ENCODE measurements at places on chromosomes 1 and 21.

DNA sequence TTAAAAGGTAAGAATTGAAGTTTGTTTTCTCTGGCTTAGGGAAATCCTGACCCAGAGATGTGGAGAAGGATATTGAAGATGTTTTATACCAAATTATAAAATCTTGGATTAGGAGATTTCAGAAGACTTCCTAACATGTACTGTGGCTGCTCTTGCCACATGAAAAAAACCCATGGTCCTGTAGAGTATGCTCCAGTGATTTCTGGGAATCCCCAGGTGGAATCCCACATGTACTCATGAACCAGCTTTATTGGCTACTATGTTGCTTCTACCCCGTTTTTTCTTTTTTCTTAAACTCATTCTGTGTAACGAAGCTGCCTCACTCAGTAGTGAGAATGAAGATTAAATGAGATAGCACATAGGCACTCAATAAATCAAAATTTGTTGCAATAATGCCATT lies 132.7 kb upstream of the SGIP1 start:
- no peak for DNase-seq

GRCh38 chr21:31143036-31143435 lies 104.8 kb upstream of the KRTAP19-8 start:
- no peak for DNase-seq

GRCh38 chr1:222995620-222996309 lies 147.3 kb downstream of the TLR5 start:
- no peak for DNase-seq

- no peak for DNase-seq
These were observed 1011.1 kb downstream of the PLA2G4A start for GRCh38 chr1:187839873-187840272.

GRCh38 chr21:43273708-43274021 lies 104.9 kb downstream of the CRYAA start:
- DNase-seq: no peak

DNA sequence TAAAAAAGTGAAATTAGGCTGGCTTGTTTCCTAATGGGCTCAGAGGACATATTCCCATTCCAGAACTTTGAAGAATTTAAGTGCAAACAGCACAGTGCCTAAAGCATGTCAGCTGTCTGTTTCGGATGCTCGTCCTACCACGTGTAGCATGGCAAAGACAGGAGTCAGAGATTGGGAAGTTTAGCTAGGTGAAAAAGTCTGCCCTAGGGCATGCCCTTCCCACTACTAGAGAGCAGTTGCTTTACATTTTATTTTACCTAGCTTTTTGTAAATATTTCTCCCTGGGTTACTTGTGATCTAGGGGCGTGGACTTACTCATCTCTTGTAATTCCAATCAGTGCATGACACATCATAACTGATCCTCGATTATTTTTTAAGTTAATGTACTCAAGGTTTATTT lies 111.1 kb downstream of the LMO4 start:
- DNase-seq: no peak

- DNase-seq: no peak
These were observed 3.6 kb downstream of the LEPR start for GRCh38 chr1:65423884-65424572.

DNA sequence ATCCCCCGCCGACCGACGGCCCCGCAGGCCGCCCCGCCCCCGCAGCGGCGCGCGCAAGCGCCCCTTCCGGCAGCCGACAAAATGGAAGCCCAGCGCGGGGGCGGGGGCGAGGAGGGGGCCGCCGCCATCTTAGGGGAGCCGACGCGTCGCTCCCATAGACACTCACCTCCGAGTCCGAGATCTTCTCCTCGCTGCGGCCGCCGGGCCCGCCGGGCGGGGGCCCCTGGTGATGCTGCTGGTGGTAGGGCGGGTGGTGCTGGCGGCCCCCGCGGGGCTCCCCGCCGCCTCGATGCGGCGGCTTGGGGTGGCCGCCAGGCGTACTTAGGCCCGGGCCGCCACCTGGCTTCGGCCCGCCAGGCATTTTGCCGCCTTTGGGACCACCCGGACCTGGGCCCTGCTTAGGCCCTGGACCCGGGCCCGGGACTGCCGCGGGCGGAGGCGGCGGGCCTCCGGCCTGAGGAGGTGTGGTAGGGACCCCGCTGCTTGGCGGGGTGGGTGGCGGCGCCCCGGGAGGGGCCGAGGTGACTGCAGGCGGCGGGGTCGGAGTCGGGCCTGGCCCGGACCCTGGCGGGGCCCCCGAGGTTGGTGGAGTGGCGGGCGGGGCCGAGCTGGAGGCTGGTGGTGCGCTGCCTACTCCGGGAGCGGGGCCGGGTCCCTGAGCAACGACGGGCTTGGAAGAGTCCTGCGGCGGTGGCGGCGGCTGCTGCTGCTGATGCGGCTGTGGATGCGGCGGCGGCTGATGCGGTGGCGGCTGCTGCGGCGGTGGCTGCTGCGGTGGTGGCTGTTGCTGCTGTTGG lies 691 bp downstream of the SFPQ start:
- peak; percentile 82 for DNase-seq

DNA sequence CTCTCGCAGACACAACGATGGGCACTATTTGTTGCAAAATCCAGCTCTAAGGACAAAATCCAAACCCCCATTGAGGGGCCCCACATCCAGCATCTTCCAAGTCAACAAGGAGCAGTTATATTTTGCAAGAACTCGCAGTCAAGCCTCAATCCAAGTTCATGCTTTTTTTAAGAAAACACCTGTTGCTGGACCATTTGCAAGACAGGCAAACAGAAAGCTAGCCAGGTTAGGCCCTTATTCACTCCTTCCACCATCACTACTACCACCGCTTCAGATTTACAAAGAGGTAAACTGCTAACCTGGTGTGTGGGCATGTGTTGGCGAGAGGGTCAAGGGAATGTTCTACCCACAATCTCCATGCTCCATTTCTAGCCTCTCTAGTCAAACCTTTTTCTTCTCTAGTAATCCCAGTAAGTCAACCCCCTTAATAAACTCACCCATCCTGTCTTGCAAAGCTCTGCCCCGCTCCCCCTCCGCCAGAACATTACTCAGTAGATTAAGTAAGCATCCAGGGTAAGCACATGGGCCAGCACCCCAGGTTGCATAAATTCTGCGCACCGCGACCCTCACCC lies 703 bp downstream of the ERI3 start:
- DNase-seq: no peak

DNA sequence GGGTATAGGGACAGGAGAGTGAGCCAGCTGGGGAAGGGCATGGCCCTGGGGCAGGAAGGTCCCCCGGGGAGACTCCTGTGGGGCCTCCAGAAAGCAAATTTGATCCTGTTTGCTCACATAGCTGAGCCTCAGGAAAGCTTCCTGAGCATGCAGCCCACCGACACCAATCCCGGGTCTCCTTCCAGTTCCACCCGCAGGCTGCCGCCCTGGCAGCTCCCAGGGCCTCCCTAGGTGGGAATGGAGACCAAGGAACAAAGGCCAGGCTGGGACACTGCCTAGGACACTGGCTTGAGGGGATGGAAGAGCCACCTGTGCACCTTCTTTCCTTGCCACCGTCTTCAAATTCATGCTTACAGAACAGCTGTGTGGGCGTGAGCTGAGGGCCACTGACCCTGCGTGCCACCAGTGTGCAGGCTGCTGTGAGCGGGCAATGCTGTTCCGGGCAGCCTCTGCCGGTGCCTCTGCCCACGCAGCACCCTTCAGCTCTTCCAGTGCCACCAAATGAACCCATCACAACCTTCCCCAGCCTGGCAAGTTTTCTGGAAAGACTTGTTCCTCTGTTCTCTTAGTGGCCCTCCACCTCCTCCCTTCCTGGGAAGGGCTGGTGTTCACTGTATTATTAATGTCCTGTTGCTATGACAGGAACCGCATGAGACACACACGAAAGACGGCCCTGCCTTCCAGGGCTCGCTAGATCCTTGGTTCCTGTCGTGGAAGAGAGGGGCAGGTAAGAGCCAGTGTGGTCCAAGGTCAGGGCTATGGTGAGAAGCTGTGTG lies 53.6 kb downstream of the ACBD3 start:
- DNase-seq: no peak

DNA sequence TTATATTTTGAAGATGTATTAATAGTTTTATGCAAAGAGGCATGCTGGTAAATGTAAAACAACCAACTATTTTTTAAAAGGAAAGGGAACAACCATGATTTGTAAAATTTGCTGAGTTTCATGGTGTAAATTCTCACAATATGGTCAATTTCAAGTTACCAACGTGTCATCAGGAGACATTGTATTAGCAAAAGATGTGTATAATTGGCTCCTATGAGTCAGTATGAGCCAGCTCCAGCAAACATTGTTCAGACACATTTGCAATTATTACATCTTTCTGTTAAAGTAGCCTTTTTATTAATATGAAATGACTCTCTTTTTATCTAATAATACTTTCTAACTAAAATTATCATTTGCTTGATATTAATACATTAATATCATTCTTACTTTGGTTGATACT lies 15.3 kb downstream of the CFH start:
- no peak for DNase-seq

GRCh38 chr1:209417761-209418160 lies 165.8 kb upstream of the CAMK1G start:
- DNase-seq: no peak

DNA sequence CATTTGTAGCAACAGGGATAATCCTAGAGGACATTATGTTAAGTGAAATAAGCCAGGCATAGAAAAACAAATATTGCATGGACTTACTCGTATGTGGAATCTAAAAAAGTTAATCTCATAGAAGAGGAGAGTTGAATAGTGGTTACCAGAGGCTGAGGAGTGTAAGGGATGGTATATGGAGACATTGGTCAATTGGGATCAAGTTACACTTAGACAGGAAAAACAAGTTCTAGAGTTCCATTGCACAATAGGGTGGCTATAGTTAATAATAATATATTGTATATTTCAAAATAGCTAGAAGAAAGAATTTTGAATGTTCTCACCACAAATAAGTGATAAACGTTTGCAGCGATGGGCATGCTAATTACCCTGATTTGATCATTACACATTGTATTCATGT lies 354.6 kb downstream of the SEC16B start:
- DNase-seq: no peak

DNA sequence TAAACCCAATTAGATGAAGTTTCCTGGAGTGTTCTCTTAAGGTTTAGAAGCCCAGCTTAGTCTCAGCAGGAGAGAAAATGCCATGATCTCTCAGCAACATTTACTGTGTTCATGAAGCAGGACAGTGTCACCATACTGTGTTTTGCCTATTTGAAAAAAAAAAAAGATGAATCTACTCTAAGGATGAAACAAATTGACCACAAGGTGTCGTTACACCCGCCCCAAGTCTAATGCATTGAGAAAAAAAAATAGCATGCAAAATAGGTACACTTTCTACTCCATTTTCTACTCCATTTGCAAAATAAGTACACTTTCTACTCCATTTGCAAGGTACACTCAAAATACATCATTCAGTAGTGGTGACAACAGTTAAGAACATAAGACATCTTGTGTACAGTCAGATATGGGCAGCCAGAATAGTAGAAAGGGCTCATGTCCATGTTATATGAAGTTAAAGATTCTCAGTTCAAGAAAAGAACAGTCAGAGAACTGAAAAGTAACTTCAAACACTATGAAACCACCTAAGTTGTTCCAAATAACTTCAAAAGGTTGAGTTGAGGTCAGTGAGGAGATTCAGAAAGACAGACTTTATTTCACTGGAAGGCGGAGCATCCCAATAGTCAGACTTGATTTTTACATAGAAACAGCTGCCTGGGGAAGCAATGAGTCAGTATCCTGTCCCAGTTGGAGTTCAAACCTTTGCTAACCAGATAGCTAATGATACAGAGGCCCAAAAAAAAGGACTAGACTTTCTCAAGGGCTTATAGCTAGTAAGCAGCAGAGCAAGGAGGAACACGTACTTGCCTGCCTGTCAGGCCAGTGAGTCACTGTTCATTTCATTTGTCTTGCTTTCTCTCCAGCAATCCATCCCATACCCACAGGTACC lies 13.3 kb downstream of the PLPPR5 start:
- no peak for DNase-seq

GRCh38 chr1:24708938-24709337 lies 36.3 kb upstream of the CLIC4 start:
- DNase-seq: no peak

- no peak for DNase-seq
These were observed 36.4 kb upstream of the TARBP1 start for GRCh38 chr1:234515411-234515810.

GRCh38 chr1:17527036-17527914 lies 12.2 kb upstream of the ARHGEF10L start:
- no peak for DNase-seq

DNA sequence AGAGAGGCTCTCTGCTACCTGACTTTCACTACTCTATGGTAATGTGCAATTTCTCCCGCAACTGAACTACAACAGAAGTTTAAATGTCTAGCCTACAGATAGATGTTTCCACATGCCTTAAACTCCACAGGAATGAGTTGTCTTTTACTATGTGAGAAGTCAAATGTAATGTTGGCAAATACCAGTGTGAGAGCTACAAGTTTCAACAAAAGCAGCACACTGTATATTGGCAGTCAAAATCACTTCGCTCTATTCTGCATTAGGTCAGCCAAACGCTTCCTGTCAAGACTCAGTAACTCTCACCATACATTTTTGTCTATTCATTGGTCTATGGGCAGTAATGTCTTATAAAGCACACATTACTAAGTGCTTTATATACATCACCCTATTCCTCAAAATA lies 41.9 kb downstream of the LUZP1 start:
- DNase-seq: no peak

- DNase-seq: no peak
These were observed 17.5 kb downstream of the NEK7 start for GRCh38 chr1:198174297-198174696.

DNA sequence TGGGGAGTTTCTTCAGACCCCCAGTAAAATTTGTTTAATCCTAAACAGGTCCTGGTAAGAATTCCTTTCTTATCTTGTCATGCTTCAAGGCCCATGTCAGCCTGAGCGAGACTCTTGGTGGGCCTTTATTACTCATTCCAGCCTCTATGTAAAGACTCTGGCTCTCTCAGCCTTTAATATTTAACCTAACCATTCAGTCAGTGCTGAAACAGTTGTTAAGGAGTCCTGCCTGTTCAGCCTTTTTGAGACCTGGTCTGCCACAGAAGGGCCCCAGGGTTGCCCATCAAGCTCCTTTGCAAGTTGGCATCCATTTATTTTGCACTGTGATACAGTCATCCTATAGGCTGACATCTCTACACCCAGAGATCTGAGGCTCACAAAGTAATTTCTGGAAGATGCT lies 107.7 kb upstream of the VANGL1 start:
- DNase-seq: no peak

GRCh38 chr1:100683448-100684349 lies 35.8 kb upstream of the VCAM1 start:
- no peak for DNase-seq

GRCh38 chr1:113786069-113786468 lies 26.2 kb downstream of the RSBN1 start:
- DNase-seq: no peak

- no peak for DNase-seq
These were observed 15.1 kb upstream of the DNAH14 start for GRCh38 chr1:224914292-224914900.

- no peak for DNase-seq
These were observed 545 bp upstream of the PEF1 start for GRCh38 chr1:31645274-31645568.
